ENCODE measurements at places on chromosomes 4 and X.

DNA sequence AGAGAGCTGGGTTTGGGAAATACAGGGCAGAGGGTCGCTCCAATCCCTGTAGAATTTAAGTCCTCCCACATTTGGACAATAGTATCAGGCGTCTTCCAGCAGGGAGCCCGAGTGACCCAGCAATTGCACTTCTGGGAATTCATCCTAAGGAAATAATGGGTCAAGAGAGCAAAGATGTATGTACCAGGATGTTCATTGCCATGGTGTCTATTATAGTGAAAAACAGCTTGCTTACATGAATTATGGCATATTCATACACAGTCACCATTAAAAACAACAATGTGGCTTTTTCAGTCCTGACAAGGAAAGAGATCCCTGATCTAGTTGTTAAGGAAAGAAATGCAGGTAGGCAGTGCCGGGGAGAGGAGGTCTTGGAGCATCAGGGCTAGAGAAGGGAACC, 167.7 kb downstream of the PJA1 start:
- DNase-seq: no peak

- DNase-seq: no peak
These were observed 242.9 kb upstream of the PITX2 start for GRCh38 chr4:110865611-110866259.

DNA sequence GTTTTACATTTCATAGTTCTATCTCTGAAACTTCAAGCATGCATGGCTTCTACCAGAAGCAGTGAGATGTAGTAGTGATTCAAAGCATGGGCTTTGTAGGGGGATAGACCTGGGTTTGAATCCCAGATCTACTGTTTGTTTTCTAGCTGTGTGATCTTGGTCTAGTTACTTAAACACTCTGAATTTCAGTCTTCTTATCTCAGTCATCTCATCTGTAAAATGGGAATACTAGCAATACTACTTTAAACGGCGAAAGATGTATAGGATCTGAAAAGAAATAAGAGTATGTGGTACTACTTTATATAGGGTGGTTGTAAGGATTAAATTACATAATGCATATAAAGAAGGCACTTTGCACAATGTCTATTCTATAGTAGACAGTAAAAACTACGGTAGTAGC, 20.0 kb upstream of the RNF128 start:
- no peak for DNase-seq

- DNase-seq: no peak
These were observed 64.4 kb upstream of the HTR2C start for GRCh38 chrX:114519524-114519923.

GRCh38 chr4:78606530-78607095, 55.0 kb downstream of the ANXA3 start:
- no peak for DNase-seq

DNA sequence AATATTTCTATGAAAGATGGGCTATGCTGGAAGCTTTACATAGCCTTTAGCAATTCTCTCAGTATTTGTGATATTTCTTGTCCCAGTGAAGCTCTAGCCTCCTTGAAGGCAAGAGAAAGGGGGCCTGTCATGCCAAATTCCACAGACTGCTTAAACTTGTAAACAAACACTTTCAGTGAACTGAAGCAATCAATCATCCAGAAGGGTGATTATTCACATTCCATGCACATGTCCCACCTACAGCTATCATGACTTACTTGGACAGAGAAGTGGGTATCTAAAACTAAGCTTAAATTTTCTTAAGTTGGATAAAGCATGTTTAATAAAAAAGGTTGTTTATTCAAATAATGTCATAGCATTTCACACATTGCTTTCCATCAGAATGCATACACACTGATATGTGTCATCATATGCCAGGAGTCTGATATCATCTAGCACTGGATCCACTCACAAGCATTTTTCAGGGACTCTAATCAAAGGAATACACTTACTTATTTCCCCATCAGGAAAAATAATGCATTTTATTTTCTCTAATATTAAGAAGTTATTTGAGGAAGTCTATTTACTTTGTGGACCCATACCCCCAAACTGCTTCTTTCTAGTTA, 1.2 kb upstream of the FSTL5 start:
- DNase-seq: no peak

- no peak for DNase-seq
These were observed 21.1 kb downstream of the ART3 start for GRCh38 chr4:76095568-76095967.

DNA sequence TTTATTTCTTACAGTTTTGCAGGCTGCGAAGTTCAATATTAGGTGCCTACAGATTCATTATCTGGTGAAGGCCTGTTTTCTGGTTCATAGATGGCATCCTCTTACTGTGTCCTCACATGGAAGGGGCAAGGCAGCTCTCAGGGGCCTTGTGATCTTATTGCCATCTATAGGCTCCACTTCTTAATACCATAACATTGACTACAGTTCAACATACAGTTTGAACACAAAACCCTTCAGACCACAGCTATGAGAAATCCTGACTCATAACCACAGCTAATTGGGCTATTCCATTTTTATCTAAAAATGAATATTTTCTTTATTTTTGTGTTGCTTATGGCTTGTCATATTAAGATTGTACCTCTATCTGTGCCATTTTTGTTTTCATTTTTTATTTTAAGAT, 72.3 kb downstream of the STAG2 start:
- DNase-seq: no peak

GRCh38 chr4:23016981-23017380, 324.2 kb downstream of the GBA3 start:
- DNase-seq: no peak

Data from naive thymus-derived CD8-positive, alpha-beta T cell (primary cell).